ENCODE measurements at places on chromosomes 12 and 14. TPM values are rescaled to one million over a fixed set of nuclear protein-coding genes. Genes with fewer than 3 reads are reported as not detected.

DNA sequence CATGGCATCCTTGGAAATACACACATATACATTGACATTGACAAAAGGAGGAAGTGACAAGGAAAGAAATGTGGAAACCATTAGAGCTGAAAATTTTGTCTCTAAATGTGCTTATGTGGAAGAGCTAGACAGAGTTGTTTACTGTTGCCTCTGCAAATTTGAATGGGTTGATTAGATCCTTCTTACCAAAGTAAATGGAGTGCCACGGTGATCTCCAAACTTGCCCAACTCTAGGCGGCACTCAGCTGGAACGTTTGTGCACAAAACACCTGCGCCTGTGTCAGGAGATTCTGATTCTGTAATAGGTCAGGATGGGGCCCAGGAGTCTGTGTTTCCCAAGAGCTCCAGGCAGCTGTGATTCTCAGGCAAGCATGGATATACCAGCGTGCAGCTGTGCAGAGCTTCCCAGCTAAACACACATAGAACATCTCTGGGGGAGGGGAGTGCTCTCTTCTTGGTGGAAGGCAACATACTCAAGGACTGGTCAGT lies 77.8 kb upstream of the BDKRB2 start:
- DNase-seq, result no peak

The PLCZ1 gene
- polyA plus RNA-seq, result 0.47 TPM

The MYO1H gene
- polyA plus RNA-seq, result 2.0 TPM

DNA sequence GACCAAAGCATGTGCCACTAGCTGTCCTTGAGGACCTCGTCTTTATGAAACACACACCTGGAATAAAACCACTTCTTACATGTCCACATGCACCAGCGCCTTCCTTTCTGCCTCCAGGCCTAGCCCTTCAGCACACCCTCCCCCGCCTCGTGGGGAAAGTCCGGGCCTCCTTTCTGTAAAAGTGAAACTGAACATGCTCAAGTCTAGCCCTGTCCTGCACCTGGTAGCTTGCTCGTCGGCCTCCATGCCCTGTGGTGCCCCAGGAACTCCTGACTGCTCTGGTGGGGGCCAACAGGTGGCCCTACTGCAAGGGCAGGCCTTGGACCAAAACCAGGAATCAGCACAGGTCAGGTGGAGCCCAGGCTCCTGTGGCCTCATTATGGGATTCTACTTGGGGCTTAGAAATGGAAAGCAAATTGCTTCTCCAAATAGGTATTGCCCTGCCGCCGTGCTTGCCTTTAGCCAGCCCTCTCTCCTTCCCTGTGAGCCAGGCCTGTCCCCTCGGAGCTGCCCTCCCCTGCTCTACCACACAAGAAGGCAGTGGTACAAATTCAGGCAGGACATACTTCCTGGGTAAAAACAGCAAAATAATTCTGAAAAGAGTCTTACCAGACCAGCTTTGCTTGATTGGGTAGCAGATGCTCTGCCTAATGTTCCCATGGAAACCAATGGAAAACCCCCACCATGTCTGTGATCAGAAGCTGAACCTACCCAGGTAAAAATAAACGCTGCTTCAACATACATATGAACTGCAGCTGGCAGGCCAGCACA lies 43.5 kb downstream of the ERH start:
- DNase-seq, result no peak

- no peak for DNase-seq
Observed at GRCh38 chr14:93062890-93063289, 52.8 kb downstream of the ITPK1 start.

- DNase-seq, result no peak
Observed at GRCh38 chr12:47721431-47721973, 3.8 kb downstream of the ENDOU start.

All from right renal pelvis (tissue), 4 donors.